ENCODE measurements at places on chromosomes 1 and 21.

- DNase-seq = no peak
Observed at GRCh38 chr1:34763142-34763781, 3.7 kb downstream of the GJB4 start.

DNA sequence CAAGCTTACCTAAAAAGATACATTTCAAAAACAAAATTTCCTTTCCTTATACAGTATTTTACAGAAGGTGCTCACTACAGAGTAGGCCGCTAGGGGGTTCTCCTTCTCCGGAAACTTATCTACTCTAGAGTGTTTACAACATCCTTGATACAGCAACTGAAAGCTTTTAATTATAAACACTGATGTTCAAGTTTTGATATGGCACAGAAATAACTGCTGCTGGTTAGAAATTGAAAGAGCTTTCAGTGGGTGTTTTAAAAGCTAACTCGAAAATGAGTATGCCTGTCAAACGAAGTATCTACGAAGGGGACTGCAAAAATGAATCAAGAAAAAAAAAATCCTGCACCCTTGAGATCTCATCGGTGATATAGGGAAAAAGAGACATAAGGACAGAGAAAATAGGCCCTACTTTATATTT lies 1.0 kb downstream of the YOD1 start:
- peak; percentile 51 for DNase-seq

GRCh38 chr1:105785021-105785420 lies 1271.5 kb upstream of the PRMT6 start:
- no peak for DNase-seq

- DNase-seq = no peak
Observed at GRCh38 chr1:64598100-64598571, 128.2 kb downstream of the CACHD1 start.

GRCh38 chr1:229217716-229218115 lies 53.2 kb upstream of the RAB4A start:
- no peak for DNase-seq

DNA sequence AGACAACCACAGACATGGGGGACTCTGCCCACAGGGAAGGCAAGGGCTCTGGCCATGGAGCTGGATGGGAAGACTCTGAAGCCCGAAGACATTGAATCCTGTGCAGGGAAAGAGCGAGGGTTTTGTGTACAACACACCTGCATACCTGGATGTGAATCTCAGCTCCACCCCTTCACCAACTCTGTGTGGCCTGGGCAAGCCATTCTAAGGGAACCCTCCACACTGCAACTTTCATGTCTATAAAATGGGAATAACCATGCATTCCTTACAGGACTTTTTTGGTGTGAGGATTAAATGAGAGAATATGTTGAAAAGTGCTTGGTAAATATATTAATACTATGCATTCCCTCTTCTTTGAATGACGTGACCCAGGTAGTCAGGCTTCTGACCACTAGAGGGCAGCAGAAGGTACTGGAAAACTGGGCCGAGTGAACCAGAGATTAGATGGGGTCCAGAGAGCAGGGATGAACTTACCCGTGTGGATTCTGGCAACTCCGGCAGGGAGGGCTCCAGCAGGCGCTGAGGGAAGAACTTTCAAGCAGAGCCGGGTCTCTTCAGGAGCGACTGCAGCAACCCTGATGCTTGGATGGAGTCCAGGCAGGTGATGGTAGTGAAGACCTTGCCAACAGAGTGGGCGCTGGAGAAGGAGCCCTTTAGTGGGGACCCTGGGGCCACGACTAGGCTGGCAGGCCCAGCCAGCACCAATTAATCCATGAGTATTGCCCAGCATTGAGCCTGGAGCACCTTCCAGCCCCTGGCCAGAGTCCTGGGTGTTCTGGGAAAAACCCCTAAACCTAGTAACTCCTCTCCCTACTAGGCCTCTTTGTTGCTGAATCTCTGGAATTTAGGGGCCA lies 834 bp upstream of the ELF3 start:
- DNase-seq = peak; percentile 63

DNA sequence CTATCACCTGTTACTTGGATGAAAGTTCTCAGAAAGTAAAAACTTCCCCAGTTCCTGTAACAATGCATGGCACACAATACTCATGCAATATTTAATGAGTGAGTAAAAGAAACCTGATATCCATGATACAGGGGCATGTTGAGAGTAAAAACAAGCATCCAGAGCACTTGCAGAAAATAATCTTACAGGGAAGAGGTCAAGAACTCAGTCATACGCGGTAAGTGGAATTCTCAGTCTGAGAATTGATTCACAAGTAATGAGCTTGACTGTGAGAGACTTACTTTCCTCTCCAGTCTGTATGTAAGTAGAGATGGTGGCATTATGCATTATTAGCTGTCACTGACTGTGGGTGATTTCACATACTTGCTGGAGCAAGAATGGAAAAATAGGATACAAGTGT lies 976.9 kb downstream of the BRINP3 start:
- no peak for DNase-seq

GRCh38 chr1:67339623-67340343 lies 32.1 kb downstream of the IL12RB2 start:
- no peak for DNase-seq

- no peak for DNase-seq
Observed at GRCh38 chr1:156707417-156708217, 2.2 kb upstream of the CRABP2 start.

DNA sequence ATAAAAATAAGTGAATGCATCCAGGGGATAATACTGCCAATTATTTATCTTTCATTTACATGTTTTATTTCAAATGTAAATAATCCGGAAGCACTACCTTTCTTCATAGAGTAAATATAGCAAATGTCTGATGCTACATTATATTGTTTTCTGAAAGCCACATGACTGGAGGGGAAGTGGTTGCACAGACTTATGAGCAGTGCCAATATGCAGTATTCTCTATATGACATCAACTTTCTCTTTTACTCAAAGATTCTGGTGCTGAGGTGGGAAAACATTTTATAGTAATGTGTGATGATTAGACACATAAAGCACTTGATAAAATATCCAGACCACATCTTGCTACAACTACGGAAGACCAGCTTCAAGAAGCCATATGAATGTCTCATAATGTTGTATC lies 314.7 kb downstream of the NEGR1 start:
- no peak for DNase-seq

DNA sequence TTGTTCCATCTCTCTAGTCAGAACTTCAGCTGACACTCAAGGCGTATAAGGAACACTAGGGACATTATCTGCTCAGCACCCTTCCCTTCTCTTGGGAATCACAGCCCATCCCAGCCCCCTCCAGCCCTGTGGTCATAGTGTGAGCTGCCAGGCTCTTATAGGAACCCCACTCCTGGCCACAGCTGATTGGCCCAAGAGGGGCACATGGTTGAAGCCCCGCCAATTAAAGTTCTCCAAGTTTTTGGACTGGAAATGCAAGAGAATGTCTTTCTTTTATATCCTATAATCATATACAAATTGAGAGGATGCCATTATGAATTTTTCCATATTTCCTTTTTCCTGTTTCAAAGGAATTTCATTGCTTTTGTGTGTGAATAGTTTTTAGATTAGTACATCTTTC lies 40.7 kb downstream of the FOXO6 start:
- DNase-seq = no peak

DNA sequence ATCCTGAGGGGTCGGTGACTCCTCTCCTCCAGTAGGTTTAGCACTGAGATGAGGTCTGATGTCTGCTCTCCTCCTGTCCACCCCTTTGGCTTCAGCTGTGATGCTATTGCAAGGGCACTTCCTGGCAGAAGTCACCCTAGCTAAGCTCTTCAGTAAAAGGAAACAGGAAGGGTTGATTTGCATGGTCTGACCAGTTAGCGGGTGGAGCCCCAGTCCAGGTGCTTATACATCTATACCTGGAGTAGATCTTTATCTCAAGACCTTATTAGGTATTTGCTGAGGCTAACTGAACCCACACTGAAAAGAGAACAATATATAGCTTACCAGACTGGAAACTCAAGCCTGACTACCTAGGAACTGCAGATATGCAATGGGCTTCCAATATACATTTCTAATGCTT lies 28.9 kb upstream of the NFASC start:
- DNase-seq = no peak

GRCh38 chr1:155645034-155645598 lies 35.1 kb downstream of the MSTO1 start:
- DNase-seq = no peak

GRCh38 chr1:246753670-246754535 lies 29.7 kb downstream of the SCCPDH start:
- DNase-seq = peak; percentile 60

DNA sequence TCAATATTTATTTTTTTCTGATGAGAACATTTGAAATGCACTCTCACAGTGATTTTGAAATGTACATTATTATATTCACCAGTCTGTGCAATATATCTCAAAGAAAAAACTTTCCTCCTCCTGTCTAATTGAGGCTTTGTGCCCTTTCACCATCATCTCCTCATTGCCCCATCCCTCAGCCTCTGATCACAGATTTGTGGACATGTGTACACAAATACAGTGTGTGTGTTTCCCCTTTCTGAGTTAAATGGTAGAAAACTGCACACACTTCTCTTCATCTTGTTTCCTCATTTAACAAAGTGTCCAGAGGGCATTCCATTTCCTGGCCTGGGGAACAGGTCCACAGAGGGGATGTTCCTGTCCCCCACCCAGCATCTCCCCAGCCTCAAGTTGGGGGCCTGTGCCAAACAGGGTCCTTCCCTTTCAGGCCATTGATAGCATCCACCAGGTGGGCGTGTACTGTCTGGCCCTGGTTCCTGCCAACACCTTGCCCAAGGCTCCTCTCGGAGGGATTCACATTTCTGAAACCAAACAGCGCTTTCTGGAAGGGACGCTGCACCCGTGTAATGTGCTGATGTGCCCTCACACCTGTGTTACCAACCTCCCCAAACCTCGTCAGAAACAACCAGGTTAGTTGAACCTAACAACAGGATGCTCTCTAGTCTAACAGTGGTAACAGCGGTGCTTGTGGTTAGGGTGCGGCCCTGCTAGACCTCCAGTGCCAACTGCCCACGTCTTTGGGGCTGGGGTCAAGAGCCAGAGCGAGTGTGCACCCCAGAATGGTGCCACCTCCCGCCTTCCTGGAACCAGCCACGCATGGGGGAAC lies 54.6 kb downstream of the S100B start:
- peak; percentile 82 for DNase-seq

DNA sequence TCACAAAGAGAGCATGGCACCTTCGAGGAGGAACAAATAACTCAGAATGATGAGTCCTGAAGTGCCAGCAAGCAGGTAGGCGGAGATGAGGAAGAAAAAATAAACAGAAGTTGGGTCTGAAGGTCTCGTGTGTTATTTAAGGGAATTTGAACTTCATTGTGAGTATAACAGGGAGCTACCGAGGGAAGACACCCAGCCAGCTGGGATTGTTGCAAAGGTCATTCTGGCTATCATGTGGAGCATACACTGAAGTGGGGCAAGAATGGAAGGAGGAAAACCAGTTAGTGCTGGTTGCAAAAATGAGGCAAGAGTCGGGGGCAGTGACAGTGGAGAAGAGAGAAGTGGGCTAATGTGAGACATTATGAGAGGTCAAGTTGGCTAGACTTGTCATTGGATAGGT lies 53.6 kb upstream of the RAP1A start:
- DNase-seq = no peak

DNA sequence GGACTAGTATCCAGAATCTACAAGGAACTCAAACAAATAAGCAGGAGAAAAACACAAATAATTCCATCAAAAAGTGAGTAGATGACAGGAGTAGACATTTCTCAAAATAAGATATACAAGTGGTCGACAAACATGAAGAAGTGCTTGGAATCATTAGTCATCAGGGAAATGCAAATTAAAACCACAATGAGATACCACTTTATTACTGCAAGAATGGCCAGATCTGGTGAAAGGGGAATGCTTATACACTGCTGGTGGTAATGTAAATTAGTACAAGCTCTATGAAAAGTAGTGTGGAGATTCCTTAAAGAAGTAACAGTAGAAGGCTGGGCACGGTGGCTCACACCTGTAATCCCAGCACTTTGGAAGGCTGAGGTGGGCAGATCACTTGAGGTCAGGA lies 73.8 kb downstream of the POU2F1 start:
- no peak for DNase-seq

GRCh38 chr1:187264995-187265602 lies 436.4 kb downstream of the PLA2G4A start:
- DNase-seq = no peak

DNA sequence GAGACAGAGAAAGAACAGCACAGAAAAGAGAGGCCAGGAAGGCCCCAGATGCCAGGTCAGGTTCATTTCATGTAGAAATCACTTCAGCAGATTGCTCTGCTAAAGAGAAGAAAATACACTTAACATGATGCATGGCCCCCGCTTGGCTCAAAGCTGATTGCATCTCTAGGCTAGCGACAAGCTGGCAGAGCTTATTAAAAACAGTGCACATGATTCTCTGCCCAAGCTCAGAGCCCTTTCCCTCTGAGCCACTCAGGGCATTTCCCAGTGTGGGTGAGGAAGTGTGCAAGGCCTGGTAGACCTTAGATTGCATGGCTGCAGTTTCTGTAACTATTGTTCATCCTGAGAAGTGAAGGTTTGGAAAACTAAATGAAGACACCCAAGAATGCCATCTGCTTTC lies 3.3 kb upstream of the CAPN9 start:
- DNase-seq = no peak

GRCh38 chr1:207069858-207070506 lies 16.9 kb downstream of the PFKFB2 start:
- no peak for DNase-seq

DNA sequence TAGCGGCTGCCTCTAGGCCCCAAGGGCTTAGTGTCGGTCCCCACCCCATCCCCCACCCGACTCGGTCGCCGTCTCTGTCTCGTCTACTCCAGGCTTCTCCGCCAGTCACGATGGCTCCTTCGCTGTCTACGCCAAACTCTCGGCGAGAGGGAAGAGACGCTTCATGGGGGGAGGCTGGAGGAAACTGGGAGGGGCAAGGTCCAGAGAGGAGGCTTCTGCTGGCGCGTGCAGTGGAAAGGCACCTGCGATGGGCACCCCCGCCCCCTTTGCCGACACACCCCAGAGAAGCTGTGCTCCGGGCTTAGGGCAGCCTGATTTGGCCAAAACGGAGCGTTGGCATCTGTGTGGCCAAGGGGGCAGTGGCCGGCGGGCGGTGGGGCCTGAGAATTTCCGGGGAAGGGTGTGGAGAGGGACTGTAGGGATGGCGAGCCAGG lies 1.2 kb upstream of the CSMD2 start:
- no peak for DNase-seq

Measured in CD4-positive, alpha-beta T cell treated with Interferon alpha-2 for 1 hour (primary cell).